Progenitor cell of endocrine pancreas (in vitro differentiated cells): ENCODE measurements at places on chromosomes 5 and 9.

GRCh38 chr9:20558566-20559016 is 63.7 kb downstream of the MLLT3 start:
- no peak for DNase-seq

DNA sequence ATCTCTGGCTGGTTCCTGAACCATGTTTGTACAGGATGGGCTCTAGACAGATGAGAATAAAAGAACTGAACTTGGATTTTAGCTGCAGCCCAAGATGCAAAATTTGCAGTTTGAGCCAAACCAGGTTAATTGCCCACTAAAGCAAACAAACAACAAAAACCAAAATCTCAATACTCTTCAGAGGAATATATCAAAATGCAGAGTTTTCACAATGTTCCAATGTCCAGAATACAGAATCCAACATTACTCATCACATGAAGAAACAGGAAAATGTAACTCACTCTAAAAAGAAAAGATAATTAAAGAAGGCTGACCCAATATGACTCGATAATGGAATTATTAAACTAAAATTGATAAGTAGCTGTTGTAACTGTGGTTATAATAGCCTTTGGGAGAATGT is 20.4 kb downstream of the FOXI1 start:
- no peak for DNase-seq

DNA sequence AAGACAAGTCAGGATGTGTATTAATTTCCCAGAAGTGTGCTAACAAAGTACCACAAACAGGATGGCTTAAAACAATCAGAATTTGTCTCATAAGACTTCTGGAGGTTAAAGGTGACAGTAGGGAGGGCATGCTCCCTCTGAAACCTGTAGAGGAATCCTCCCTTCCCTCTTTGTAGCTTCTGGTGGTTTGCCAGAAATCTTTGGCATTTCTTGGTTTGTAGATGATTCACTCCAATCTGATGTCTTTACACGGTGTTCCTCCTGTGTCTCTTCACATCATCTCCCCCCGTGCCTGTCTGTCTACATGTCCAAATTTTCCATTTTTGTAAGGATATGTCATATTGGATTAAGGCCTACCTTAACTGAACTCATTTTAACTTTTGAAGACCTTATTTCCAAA is 471.5 kb downstream of the ZNF608 start:
- DNase-seq: no peak

DNA sequence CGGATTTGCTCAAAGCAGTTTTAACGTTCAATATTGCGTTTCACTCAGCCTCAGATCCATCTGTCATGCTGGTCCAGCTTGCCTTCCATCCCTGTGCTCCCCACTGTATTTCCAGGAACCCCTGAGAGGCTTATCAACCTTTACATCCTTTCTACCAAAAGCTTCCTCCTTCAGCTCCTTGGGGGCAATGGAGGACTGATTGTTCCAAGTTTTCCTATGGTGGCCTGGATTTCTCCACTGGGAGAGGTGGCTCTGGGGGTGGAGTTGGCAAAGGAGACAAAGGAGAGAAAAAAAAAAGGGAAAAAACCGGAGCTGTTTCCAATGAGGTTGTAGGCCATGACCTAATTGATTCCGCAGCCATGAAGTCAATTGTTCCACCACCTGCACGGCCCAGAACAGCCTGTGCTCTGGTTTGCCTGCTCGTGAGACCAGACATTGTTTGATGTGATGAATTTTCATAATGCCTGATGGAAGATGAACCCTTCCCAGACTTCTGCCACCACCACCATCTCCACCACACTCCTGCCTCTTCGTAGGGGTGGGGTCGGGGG is 54.1 kb downstream of the ABLIM3 start:
- no peak for DNase-seq

GRCh38 chr9:25850803-25851202 is 172.6 kb upstream of the TUSC1 start:
- DNase-seq: no peak

- no peak for DNase-seq
These were observed 3.1 kb upstream of the GLIS3 start for GRCh38 chr9:4303006-4303405.

DNA sequence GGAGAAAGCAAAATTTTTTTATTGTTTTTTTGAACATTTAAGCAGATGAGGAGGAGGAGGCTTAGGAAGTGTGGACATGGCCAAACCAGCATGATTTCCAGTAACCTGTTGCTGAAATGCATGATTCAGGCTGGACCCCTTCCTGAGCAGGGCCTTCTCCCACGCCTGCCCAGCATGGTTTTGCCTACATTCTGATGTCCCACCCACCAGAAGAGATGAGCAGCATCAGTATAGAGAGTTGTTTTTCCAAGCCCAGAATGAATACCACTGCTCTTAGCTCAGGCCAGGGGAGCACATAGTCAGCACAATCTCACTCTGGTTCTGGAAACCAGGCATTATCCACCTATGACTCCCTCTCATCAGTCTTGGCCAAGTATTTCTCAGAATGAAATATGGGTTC is 90.1 kb downstream of the PAPPA start:
- DNase-seq: no peak

DNA sequence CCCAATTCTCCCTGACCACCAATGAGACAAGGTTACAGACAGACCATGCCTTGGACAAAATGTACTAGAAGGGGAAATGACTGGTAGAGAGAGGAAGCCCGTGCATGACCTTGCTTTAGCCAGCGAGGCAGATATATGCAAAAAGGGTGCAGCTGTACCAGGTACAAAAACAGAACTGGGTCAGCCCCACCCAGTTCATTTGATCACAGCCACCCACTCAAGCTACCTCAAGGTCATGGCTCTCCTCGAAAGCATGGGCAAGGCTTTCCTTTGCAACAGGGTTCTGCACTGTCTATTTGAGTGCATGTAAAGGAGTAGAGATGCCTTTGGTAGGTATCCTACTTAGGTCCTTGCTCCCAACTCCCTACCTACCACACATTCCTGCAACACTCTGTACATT is 33.3 kb downstream of the TLE1 start:
- no peak for DNase-seq

DNA sequence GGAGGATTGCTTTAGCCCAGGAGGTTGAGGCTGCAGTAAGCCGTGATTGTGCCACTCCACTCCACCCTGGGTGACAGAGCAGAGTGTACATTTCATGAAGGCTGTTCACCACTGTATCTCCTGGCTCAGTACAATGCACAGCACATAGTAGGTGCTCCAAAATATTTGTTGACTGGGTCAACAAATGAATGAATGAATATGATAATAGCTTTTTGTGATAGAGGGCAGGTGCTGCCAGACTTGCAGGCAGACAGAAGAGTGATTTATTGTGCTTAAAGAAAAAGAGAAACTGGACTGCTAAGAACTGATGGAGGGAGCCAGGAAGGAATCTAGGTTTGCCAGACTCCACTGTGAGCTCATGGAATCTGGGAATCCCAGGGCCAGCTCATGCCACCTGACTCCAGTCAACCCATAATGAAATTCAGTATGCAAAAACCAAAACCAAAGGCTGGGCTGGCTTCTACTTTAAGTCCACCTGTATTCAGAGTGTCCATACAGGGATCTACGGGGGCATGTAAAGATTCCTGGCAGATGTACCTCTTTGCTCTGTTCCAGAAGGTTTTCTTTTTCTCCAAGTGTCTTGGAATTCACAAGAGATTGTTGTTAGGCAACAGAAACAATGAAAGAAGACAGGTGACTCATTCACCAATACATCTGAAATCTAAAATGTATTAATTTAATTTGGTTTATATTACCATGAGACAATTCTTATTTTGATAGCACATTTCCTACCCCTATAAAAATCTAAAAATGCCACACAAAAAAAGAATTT is 15.5 kb upstream of the CTNNA1 start:
- DNase-seq: no peak

GRCh38 chr9:20925256-20926045 is 106.0 kb downstream of the HACD4 start:
- DNase-seq: no peak

GRCh38 chr5:179301376-179301775 is 43.9 kb downstream of the ADAMTS2 start:
- DNase-seq: no peak
